ENCODE measurements at places on chromosomes 2 and 18.
A peak's percentile ranks its signal among the peaks of the same experiment; 100 is the strongest.

DNA sequence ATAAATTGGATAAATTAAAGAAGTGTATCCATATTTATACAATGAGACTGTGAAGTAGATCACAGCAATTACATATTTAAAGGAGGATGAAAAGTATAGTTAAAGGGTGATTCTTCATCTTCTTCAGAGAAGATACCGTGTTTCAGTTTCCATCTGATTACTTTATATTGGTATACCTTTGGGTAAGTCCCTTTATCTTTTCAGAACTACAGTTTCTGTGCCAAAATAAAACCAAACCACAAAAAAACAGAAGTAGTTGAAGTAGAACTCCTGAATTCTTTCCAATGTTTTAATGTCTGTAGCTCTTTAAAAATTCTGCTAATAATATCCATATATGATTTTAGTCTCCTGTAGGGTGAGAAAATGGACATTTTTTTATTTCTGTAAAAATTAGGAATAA, 231.2 kb upstream of the LINC00305 start:
- no peak for DNase-seq

DNA sequence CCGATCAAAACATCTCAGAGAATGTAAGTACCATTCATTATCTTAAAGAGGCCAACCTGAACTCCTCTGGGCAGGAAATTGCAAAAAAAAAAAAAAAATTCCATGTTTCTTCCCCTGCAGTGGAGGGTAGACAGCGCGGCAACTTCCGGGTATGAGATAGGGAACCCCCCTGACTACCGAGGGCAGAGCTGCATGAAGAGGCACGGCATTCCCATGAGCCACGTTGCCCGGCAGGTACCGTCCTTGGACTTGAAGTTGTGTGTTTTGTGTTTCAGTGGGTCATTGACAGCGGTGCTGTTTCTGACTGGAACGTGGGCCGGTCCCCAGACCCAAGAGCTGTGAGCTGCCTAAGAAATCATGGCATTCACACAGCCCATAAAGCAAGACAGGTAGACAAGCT, 7.2 kb downstream of the ACP1 start:
- no peak for DNase-seq

- DNase-seq, result no peak
Measured at GRCh38 chr2:168192839-168193616, 54.4 kb downstream of the STK39 start.

- no peak for DNase-seq
Measured at GRCh38 chr2:7703048-7703447, 785.8 kb downstream of the RNF144A start.

- DNase-seq, result peak; percentile 71
Measured at GRCh38 chr2:121721926-121722325, 14.7 kb downstream of the NIFK start.

DNA sequence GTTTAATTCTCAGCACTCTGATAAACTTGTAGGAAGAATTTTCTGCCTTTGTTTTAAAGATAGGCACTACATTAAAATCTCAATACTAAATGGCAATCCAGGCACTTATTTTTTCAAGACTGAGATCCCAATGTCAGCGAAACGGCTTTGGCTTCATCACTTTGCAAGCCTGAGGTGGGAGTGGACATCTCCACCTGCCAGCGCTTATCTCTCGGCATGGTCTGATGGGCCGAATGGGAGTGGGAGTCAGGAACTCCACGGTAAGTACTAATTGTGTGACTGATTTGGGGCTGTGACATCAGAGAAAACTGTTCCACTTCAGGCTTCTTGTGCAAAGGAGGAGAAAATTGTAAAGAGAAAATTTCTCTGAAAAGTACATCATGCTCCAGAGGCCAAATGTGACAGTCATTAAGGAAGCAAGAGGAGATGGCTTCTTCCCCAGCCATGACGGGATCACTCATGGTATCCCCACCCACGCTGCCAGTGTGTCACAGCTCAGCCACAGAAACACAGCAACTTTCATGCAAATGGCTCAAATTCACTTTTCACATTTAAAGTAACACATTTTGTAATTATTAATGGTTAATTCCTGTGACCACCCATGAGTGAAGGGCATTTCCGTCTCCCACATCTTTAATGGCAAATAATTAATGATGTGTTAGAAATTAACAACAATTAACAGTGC, 385.5 kb upstream of the HNRNPA3 start:
- no peak for DNase-seq

DNA sequence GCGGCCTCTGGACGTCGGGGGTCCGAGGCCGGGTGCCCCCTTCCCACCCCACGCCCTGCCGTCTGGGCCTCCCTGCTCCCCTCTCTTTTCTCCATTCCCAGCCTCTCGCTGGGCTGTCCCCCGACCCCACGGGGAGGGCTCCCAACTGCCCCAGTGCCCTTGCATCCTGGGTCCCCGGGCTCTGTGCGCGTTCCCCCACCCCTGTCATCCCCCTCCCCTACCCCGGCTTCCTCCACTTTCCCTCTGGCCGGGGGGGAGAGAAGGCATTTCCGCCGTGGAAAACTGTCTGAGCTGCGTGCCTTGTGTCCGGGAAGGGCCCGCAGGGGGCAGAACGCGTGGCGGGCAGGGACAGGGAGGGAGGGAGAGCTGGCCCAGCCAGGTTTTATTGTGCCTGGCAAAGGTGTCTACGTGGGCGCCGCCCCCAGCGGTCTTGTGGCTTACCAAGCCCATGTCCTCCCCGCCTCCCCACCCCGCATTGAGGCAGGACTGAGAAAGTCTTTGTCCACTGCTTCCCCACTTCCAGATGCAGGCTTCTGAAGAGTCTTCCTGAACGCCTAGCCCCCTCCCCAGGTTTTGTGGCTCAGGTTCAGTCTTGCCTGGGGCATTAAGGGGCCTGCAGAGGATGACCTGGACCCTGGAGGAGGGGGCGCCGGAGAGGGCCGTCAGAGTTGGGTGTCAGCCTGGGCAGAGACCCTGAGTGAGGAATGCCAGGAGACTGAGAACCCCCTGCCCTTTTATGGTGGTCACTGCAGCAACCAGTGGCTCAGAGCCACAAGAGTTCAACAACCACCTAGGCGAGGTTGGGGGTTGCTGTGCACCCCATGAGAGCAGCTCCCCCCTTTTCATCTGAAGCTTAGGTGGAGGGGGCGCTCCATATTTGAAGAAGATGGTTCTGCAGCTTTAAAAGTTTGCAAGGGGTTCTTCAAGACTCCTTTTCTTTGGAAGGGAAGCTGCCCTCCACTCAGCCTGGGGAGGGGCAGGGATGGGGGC, 1.3 kb downstream of the ITM2C start:
- DNase-seq, result no peak

- no peak for DNase-seq
Measured at GRCh38 chr2:52676056-52676455, 1091.5 kb upstream of the CHAC2 start.

DNA sequence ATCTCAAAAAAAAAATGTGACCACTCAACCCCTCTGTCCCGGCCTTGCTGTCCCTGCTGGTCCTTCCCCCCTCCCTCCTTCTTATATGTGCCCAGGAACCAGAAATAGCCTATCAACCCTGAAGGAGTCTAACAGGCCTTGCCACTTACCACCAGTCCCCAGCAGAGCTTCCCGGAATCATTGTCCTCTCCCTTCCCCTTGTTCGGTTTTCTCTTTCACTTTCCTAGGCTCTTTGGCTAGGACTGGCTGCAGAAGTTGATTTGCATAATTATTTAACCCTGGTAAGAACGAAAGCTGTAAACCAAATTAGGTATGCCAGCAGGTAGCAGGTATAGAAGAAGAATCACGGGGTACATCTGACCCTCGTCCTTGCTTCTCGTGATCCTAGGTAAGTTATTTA, 72.6 kb upstream of the ZNF532 start:
- no peak for DNase-seq

DNA sequence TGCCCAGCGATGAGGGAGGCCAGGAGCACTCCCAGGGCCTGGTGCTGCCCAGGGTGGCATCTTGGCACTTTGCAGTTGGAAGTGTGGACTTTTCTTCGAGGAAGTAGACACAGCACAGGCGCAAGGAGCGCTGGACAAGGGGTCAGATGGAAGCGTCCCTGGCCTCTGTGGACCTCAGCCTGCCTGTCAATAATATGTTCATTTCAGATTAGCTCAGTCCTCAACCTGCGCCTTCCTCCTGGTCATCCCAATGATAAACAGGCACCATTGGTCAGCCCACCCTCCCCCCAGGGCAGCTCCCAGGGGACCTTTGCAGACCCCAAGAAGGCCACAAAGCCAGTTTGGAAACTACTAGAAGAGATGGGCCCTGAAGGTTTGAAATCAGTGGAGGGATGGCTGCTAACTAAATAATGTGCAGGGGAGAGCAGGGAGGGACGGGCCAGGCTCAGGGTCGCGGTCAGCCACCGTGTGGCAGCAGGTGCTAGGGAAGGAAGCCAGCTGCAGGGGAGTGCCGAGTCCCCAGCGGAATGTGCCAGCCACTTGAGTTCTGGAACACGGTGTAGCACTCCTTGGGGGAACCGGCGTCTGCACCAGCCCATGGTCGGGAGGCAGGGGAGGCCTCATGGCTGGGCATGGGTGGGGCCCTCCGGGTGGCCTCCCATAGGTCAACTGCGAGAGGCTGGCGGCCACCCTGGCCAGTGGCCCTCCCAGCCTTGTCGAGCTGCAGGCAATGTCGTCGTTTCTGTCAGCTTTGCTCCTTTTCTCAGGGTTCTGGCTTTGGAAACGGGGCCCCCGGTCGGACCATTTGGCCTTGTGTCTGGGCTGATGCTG, 59.9 kb downstream of the ADI1 start:
- DNase-seq, result no peak
